ENCODE measurements at places on chromosomes 4 and X.

DNA sequence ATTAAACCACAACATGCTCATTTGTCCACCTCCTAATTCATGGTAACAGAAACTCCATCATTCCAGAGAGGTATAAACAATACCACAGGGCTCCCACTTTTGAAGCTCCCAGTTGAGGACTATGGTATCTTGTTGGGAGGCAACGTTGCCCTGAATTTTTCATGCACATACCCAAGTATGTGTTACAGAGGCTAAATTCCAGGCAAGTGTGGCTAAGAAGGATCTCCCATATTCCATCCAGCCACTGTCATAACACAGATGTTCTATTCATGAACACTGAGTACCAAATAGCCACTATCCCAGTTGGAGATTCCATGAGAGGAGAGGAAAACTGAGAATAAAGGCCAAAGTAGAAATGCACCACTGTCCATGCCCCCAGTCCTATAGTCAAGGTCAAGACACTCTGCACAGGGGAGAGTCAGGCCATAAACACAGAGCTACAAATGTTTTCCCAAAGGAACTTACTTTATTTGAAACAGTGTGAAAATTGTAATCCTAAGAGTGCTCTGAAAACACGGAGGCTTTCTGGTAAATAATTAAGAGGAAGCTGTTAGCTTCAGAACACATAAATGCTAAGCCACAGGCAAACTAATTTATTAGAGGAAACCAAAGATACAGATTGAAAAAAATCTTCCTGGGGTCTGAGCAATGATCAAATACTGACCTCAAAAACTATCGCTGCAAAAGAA is 42.4 kb upstream of the TMPRSS11B start:
- no peak for DNase-seq

- no peak for DNase-seq
Measured at GRCh38 chr4:5982156-5982973, 35.9 kb downstream of the C4orf50 start.

DNA sequence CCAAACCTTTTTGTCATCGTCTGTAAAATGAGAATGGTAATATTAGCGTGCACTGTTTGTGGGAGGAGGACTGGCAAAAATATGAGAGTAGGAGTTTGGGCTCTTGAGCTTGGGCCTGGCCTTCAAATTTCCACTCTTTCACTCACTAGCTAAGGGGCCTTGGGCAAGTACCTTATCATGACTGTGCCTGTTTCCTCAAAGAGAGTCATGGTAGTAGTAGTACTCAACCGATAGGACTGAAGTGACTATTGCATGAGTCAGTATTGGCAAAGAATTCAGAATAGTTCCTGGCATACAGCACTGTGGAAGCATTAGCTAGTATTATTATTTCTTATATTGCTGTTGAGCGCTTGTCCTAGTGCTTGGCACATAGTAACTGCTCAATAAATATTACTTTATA is 16.0 kb upstream of the RBM3 start:
- no peak for DNase-seq

- DNase-seq, result no peak
Measured at GRCh38 chr4:152687974-152688599, 8.3 kb upstream of the TMEM154 start.

DNA sequence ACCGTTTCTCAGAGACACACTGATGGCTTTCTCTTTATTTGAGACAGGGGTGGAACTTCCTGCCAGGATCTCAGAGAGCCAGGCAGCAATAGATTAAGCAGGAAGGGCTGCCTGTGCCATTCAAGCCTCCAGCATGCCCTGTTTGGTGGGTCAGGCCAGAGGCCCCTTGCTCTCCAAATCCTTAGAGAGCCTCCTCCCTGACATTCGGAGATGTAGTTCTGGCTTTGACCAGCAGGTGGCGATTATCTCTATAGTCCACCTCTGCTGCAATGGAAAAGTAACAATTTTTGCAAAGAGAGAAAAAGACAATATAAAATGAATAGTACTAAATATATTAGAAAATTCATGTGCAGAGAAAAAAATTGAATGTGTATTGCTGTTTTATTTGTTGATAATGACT is 93.9 kb downstream of the NXF2B start:
- DNase-seq, result peak; percentile 74

GRCh38 chr4:96317891-96318290 is 478.0 kb downstream of the PDHA2 start:
- no peak for DNase-seq

GRCh38 chr4:98334461-98334860 is 73.3 kb downstream of the RAP1GDS1 start:
- DNase-seq, result no peak

DNA sequence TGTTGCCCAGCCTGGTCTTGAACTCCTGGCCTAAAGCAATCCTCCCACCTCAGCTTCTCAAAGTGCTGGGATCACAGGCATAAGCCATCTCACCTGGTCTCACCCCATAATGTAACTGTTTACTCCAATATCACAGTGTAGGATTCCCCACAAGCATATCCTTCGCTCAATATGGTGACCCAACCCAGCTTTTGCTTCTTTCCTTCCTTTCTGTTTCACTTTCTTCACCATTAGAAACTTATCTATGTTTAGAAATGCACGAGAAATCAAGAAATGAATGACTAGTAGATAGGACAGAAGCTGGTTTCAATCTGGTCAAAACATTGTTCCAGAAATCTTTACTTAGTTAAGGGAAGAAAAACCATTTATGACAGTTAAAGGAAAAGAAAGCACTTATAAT is 18.9 kb downstream of the TSPAN5 start:
- no peak for DNase-seq

DNA sequence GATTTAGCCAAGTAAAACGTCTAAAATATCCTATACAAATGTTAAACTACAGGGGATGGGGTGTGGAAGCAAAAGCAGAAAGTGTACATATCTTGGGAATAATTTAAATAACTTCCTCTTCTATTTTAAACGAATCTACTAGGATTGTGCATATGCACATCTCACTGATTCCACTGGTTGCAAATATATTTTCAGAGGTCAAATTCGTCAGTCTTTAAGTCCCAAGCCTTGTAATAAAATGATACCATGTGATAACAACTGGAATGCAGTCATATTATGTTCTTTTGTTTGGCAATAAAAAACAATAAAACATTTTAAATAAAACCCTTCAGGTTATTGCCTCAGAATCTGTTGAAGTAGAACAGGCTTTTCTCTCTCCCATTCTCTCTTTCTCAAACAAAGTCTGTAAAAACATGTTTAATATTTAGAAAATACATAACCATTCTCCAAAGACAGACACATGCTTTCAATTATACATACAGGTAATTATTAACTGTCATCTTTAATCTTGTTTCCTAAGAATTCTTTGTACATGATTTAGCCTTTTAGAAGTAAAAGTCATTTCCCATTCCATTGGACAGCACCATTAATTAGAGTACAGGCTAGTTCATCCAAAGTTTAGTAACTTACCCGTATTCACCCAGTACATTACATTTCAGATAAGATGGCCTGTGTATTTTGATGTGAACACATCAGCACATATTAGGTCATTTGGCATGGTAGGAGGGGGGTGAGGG is 421.1 kb downstream of the PCDH7 start:
- DNase-seq, result no peak

DNA sequence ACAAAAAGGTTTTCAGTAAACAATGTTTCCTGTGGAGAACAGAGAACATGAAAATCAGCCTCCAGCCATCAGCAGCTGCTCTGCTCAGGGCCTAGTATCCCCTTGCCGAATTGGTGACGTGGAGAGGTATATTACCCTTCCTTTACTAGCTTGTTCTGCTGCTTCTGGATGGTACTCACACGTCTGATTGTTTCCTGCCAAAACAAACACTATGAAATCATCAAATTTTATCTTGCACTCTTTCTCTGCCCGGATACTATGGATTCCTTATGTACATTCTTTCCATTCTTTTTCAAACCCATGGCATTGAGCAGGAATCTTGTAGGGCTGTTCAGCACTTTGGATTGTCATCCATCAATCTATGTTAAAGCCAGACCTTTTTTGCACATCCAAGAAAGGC is 18.8 kb upstream of the METAP1 start:
- no peak for DNase-seq

DNA sequence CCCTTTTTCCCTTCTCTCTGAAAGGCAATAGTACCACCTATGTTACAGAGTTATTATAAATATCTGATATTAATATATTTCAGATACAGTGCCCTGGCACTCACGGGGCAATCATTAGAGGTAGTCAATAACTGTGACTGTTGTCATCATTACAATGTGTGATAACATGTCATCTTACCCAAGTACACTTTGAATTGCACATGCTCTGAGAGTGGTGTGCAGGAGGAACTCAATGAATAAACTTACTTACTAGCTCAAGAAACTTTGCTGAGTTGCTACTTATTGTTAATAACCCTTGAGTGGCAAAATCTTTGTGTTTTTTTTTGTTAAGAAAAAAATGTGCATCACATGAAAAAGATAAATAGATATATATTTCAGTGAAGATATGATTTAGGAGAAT is 275.1 kb upstream of the RASGEF1B start:
- DNase-seq, result no peak

GRCh38 chr4:53730031-53730805 is 138.9 kb upstream of the LNX1 start:
- no peak for DNase-seq
